ENCODE measurements at places on chromosomes 2 and 18.
A peak's percentile ranks its signal among the peaks of the same experiment; 100 is the strongest.

- DNase-seq: peak; percentile 82
These were observed 9.8 kb upstream of the RAB17 start for GRCh38 chr2:237600205-237600846.

GRCh38 chr18:51091270-51091669 is 61.3 kb downstream of the SMAD4 start:
- no peak for DNase-seq

GRCh38 chr18:55582325-55582724 is 5.7 kb downstream of the TCF4 start:
- no peak for DNase-seq

DNA sequence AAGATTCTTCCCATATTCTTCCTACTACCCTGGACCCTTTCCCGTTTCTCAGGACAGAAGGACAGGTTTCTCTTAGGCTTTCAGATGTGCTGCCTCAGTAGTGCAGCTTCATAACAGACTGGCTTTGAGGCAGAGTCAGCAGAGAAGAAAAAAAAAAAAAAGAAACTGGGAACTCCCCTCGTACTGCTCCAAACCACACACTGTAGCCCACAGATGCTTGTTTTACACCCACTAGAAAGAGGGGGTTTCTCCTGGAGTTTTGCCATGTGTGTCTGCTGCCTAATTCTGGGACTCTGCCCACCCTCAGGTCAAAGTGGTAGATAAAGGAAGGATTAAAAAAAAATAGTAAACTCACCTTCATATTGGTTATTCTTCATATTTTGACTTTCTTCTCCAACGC is 95.9 kb downstream of the NCOA1 start:
- no peak for DNase-seq

DNA sequence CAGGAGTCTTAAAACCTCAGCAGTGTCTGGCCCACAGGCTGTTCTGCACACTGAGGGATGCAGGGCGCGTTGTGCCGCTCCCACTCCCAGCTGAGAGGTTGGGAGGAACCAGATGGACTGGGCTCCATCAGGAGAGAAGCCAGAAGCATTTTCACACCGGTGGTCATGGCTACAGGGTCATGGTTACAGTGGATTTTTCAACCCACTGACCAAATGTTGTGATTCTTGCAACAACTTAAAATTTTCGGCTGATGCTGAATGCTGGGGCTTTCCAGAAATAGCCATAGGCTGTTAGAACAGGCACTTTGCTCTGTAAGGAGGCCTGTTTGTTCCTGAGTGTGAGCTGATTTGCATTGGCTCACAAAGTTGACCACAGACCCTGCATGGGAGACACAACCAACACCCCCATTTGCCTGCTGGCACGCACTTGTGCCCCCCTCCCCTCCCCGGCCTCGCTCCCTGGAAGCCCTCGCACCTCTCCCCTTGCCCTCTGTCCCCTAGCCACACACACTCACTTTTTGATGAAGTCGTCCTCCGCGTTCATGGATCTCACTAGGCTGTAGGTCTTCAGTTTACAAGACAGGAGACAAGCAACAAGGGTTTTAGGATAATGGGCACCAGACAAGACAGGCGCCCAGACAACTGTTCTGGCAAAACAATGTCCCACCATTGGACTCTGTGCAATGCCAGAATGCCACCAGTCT is 3.4 kb downstream of the LPIN1 start:
- no peak for DNase-seq

DNA sequence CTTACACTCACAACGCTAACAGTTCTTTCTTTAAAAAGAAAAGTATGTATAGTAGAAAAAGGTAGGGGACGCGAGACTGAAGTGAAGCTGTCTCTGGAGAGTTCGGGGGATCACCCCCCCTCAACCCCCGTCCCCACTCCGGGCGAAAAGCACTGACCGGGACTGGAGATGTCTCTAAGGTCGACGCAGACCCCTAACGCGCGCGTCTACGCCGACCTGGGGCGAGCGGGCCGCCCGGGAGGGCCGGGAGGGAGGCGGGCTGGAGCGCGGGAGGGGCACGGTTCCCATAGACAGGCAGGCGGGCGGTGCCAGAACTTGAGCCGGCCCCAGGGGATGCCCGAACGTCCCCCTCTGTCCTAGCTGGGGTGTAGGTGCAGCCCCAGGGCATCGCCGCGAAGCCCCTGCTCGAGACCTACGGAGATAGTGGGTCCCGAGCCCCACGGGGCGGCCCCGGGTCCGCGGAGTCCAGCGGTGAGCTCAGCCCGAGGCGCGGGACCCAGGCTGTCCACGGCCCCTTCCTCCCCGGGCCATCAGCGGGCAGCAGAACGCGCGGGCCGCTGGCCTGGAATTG is 82.2 kb downstream of the CHRNA1 start:
- no peak for DNase-seq

DNA sequence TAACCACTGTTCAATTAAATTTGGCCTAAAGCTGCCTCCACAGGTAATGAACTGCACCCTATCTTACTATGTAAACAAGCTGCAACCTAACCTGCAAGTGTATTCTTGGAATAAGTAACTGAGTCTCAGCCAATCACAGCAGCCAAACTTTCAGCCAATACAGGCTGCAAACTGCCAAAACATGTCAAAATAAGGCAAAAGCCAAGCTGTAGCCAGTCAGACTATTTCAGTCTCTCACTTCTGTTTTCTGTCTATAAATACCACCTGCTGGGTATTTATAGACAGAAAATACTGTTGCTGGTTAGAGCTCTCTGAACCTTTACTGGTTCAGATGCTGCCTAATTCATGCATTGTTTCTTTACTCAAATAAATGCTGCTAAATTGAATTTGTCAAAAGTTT is 14.3 kb downstream of the C2orf76 start:
- no peak for DNase-seq

- no peak for DNase-seq
These were observed 84.5 kb upstream of the PGAP1 start for GRCh38 chr2:197011021-197011417.

DNA sequence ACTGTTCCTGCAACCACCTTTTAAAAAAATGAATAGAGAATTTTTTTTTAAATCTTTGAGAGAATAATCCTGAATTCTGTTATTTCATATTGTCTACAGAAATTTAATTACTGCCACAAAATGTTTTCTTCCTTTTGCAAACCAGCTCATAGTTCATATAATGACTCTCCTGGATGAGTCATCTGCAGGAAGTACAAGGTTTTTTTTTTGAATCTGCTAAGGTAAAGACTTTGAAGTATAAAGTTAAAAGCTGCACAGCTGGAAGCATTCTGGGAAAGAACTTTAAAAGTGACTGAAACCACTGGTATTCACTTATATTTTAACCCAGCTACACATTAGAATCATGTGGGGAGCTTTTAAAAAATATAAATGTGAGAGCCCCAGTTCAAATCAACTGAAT is 25.4 kb downstream of the SESTD1 start:
- DNase-seq: peak; percentile 8

DNA sequence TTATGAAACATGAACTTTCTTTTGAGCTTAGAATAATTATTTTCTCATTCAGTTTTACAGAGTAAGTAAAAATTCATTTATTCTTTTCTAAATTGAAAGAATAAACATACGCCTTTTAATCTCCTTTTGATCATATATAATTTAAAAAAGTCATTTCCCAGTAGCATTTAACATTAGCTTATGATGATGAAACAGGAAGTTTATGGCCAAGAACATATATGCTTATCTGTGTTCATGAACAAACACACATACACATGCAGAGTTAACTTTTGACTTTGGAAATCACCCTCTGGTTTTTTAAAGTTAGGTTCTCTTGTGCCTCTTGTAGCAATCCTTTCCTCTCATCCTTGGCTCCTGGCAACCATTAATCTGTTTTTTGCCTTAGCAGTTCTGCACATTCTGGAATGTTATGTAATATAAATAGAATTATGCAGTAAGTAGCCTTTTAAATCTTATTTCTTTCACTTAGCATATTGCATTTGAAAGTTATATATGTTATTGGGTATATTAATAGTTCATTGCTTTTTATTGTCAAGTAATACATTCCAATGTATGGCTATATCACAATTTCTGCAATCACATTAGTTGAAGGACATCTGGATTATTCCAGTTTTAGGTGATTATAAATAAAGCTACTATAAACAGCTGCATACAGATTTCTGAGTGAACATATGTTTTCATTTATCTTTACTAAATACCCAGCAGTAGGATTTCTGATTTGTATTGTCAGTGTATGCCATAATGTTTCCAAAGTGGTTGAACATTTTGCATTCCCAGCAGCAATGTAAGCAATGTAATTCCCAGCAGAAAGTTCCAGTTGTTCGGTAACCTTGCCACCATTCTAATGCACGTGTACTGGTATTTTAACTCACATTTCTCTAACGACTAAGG is 210.3 kb downstream of the ZRANB3 start:
- DNase-seq: no peak

DNA sequence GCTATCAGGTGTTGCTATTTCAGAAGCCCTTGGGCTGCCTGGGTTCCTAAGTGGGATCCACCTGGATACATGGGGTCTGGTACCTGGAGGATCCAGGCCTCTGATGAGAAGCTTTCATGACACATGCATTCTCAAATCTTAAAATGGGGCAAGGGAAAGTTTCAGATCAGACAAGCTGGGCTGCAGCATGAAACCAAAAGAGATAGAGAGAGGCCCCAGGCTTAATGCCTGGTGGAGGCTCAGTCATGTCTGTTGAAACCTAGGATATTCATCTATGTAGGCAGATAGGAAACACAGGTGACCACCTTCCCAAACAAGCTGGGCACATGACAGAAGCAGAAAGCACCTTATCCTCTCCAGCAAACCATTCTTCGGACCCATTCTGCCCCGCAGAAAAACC is 18.8 kb upstream of the PLB1 start:
- DNase-seq: no peak

- DNase-seq: no peak
These were observed 86.9 kb downstream of the ACVR1 start for GRCh38 chr2:157789256-157789655.

DNA sequence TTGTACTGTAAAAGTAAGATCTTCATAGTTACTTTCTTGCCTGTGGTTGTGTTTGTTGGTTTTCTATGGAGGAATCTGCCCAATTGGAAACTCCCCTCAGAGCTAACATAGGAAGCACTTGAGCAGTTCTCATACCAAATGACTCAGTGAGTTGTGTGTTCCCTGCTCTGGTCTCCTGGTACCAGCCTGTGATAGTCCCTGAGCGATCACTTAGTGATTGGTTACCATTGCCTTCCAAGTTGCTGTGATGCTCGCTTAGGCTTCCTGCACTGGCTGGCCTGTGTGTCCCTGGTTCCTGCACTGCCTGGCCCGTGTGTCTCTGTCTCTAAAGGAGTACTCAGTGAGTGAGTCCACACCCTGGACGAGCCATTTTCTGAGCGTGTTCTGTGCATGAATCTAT is 133.0 kb downstream of the MAP4K4 start:
- peak; percentile 40 for DNase-seq

DNA sequence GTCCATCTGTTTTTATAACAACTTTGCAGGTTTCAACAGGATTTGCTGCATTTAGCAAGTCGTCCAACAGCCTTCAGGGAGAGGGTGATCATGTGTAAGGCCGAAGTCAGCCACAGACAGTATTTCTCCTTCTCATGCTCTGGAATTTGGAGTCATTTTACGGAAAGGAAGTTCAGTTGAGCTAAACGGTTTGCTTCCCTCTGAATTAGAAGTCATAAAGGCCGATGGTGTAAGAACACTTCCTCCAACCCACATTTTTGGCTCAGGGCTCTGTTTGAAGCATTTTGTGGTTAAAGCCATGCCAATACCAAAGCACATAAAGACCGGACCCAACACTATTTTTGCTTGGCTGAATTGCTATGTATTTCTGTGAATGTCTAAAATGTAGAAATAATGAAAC is 129.5 kb downstream of the TMEM182 start:
- DNase-seq: no peak

- DNase-seq: no peak
These were observed 64.7 kb upstream of the RAB6C start for GRCh38 chr2:129914538-129915302.

DNA sequence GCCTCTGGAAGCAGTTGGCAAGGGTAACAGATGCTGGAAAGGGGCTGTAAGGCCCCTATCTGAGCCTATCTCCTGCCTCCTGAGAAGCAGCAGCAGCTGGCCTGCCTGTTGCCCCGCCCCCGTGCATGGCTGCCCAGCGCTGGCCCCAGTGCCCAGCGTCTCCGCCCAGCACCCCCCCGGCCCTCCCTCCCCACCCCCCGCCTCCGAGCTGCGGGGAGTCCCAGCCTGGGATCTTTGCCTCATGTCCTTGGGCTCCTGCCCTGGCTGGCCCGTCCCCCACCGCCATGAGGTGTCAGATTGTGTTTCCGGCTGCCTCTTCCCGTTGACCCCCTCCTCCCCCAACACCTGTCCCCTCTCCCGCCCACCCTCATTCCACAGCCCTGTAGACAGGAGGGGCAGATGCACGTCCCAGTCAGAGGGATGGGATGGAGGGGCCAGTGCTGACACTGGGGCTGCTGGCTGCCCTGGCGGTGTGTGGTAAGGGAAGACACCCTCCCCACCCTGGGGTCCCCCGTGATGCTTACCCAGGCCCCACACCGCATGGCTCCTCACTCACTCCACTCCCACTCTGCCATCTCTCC is at the start of gene CHRND:
Gene CHRND, plus strand, starts transcription at position 370 of the 581 bp plus-strand sequence. Its CDS starts 56 bp downstream, at position 426.
- DNase-seq: no peak

- DNase-seq: no peak
These were observed 150.0 kb downstream of the NEDD4L start for GRCh38 chr18:58194028-58194427.

GRCh38 chr2:125857971-125858794 is 797.8 kb upstream of the GYPC start:
- DNase-seq: no peak

GRCh38 chr2:95029898-95030341 is 4.4 kb downstream of the MAL start:
- DNase-seq: peak; percentile 9

- no peak for DNase-seq
These were observed 74.5 kb downstream of the INPP4A start for GRCh38 chr2:98519156-98519555.

DNA sequence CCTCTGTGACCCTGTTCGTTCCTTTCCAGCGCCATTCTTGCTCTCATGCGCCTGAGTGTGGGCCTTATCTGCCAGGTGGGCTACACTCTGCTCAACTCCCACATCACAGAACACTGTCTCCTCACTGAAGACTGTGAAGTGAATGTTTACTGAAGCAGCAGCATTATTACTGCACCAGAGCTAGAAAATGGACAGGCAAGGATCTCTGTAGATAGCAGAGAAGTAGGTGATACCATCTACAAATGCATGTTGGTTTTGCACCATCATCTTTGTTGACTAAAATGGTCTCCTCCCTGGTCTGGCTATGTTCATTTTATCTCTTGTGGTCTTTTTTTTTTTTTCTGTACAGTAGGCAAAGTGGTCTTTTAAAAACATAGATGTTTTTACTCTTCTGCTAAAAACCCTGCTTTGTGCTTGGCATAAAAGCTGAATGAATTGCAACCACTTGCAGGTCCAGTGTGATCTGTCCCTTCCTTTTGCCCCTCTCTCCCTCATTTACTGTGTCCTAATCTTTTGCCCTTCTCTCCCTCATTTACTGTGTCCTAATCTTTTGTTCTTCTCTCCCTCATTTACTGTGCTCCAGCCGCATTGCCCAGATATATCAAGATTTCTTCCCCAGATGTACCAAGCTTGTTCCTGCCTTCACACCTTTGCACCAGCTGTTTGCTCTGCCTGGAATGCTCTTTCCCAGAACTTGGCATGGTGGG is 35.4 kb downstream of the BABAM2 start:
- no peak for DNase-seq

All from HCEC 1CT (cell line).